ENCODE measurements at places on chromosomes 12 and 14.

GRCh38 chr14:56812364-56813141, 2.3 kb upstream of the OTX2 start:
- no peak for DNase-seq

DNA sequence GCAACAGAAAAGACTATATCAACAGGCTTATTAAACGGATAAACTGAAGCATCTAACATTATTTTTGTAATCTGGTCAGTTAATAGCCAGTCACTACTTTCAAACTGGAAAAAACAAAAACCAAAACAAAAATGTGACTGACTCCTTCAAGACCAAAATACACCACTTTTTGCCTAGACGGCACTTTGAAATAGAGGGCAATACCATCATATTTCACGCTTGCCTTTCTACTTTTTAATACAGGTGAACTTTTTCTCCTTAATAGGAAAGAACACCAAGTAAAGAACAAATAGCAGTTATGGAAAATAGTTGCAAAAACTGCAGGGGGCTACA, 550 bp upstream of the NUP107 start:
- no peak for DNase-seq

DNA sequence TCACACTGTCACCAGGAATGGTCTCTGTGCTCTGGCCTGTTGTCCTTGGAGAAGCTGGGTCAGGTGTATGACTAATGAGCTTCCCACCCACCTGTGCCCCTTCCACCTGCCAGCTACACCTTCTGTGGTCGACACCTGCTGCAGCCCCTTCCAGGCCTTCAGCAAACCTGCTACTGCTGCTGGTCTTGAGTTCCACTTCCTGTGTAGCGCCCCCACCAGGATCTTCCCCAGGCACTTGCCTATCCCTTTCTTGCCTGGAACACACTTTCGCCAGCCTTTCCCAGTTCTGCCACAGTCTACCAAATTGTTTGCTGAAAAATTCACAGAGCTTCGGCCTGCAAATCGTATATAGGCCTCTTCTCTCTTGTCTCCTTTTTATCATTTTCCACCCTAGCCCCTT, 75.3 kb downstream of the CRACR2A start:
- DNase-seq = no peak

DNA sequence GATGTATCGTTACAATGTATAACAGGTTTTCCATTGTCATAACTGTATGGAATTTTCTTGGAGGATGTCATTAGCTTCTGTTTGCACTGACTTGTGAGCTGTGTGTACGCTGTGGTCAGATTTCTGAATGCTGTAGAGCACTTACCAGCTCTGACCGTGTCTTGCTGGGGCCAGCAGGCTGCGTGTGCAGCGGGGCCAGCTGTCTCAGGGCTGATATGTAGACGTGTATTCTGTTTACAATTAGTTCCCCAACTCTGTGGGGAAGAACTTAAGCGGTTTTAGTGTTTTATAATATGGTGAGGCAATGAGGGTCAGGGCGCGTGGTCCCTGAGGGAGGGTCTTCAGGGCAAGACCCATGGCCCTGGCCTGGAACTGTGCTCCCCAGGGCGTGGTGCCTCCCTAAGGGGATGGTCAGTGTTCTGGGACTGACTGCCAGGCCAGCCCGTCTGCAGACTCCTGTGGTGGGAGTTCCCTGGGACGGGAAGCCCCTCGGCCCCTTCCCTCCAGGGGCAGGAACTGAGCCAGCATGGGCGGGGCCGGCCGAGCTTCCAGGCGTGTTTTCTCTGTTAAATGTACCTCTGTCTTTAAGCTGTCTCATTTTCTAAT, 18.7 kb downstream of the XRCC3 start:
- DNase-seq = no peak

- DNase-seq = no peak
Measured at GRCh38 chr14:99549684-99550083, 54.3 kb downstream of the CCDC85C start.

GRCh38 chr12:132164426-132164825, 20.2 kb downstream of the NOC4L start:
- no peak for DNase-seq

DNA sequence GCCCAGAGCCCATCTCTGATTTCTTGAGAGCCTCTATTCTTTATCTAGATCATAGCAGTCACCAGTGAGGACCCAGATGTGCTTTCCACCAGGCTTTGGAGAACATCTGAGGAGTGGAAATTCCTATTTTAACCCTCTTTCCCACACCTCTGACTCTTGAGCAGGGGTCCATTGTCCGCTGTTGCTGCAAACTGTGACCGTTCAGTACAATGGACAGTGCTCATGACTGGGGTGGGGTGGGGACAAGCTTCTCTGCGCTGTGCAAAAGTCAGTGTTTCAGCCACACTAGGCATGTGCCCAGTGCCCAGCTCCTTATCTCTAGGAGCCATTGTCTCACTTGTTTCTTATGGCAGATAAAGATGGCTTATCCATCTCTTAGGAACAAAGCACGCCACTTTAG, 16.9 kb upstream of the KRT7 start:
- DNase-seq = no peak
